ENCODE measurements at places on chromosomes 2 and 18. TPM values are rescaled to one million over a fixed set of nuclear protein-coding genes. Genes with fewer than 3 reads are reported as not detected.

Gene STK25
- total RNA-seq, result 92.2 TPM

Gene PSMA8
- not detected for total RNA-seq

Gene UPP2
- total RNA-seq, result not detected

Gene CHRNG
- not detected for total RNA-seq

Gene BCL2L11
- 12.2 TPM for total RNA-seq

Gene TMEM198
- total RNA-seq, result 0.95 TPM

Gene ASPRV1
- 0.29 TPM for total RNA-seq

Gene TMEM247
- total RNA-seq, result not detected

Data from A549 treated with RU486 at 1 μM for 4 hours (cell line).